ENCODE measurements at places on chromosomes 13 and 19.

- no peak for DNase-seq
Observed at GRCh38 chr19:52786078-52786463, 520 bp downstream of the ZNF600 start.

GRCh38 chr13:43115141-43115540, 91.8 kb downstream of the DNAJC15 start:
- no peak for DNase-seq

DNA sequence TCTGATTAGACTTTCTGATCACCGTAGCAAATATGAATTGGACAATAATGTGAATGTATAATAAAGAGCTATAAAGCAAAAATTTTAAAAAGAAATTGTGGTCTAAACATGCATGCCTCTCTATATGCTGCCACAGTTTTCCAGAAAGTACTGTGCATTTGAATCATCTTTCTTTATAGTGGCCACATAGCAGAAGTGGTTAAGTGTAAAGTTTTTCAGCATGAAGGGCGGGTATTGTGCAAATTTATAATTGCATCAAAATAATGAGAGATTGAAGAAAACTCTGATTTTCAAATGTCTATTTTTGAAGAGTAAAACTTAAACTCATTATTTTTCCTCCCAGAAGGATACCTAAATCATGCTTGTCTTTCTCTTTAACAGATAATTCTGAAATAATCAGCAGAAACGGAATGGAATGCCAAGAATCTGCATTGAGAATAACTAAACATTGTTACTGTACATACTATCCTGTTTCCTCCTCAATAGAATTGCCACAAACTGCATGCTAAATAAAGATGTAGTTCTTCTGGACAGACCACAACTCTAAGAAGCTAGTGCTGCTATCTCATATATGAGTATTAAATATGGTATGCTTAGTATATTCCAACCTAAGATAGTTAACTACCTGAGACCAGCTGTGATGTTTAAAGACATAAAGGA, 42.9 kb upstream of the RAP2A start:
- DNase-seq, result no peak

DNA sequence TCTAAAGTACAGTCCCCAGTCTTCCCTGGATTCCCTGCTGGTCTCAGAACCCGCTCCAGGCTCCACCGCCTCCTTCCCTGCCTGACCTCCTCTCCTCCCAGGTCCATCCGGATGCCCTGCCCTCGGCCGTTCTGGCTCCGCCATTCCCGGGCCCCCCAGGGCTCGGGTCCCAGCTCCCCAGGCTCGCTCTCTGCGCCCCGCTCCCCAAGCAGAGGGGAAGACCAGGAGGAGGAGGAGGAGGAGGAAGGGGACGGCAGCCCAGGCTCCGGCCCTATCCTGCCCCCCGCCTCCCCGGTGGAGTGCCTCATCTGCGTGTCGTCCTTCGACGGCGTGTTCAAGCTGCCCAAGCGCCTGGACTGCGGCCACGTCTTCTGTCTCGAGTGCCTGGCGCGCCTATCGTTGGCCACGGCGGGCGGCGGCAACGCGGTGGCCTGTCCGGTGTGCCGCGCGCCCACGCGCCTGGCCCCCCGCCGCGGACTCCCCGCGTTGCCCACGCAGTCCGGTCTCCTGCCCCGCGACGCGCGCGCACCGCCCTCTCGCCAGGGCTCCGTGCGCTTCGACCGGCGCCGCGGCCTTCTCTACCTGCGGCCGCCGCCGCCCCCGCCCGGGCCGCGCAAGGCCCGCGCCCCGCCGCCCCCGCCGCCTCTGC, 647 bp downstream of the RNF225 start:
- DNase-seq, result no peak

DNA sequence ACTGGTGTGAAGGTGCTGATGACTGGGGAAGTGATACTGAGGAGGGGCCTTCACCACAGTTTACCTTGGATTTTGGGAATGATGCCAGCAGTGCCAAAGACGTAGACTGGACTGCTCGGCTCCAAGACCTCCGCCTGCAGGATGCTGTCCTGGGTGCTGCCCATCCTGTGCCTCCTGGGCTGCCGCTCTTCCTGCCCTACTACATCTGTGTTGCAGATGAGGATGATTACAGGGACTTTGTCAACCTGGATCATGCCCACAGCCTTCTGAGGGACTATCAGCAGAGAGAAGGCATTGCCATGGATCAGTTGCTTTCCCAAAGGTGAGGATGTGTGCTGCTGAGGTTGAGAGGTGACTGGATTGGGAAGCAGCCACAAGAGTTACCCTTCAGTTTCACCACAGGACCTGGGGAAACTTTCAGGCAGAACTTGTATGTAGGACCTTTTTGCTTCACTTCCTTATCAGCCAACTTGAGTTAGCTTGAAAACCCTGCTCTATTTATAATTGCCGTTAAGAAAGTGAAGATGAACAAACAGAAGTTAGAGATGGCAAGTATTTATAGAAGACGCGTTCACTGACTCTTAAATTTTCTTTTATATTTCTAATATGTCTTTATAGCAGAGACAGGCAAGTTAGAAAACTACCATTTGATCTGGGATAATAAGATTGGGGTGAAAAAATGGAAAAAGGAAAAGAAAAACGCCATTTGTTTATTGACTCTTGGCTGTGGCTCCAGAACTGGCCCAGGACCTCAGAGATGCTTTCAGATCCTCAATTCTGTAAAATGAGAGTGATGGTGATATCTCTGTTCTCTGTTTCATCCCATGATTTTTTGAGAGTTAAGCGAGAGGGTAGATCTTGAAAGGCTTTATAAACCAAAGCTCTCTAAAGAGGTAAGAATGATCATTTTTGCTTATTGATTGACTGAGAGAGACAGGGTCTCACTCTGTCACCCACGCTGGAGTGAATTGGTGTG, 5.3 kb downstream of the PDCD2L start:
- DNase-seq, result peak; percentile 10

DNA sequence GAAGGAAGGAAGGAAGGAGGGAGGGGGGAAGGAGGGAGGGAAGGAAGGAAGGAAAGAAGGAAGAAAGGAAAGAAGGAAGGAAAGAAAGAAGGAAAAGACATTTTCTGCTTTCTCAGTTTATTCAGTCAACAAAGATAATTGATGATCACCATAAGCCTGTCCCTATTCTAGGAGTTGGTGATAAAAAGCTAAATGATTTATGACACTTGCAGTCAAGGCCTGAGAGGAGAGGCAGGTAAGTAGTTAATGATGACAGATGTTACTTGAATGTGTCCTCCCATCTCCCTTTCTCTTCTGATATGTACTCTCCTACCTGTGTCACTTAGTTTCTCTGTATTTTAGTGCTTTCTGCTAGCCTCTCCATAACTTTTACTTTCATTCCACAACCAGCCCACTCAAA, 141.3 kb downstream of the SLITRK6 start:
- no peak for DNase-seq

- DNase-seq, result no peak
Observed at GRCh38 chr19:41530184-41530534, 45.8 kb upstream of the CEACAM21 start.

DNA sequence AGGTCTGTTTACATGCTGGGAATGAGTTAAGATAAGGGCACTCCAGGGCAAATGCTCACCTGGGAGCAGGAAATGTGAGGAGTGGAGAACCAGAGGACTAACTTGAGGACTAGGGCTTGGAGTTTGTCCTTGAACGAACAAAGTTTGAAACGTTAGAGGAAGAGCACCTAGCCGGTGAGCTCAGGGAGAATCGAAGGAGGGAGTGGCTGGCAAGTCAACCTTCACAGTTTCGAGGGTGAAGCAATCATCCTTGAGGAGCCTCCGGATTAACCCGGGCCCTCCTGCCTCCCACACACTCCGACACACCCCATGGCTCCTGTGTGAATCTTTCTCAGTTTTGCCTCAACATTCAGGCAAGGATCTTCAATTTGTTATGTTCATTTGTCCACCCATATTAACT, 58.6 kb downstream of the LMO7 start:
- DNase-seq, result no peak

- no peak for DNase-seq
Observed at GRCh38 chr19:42284591-42285341, 15.7 kb downstream of the CIC start.
